ENCODE measurements at places on chromosomes 1 and 21.

GRCh38 chr21:44762221-44763049, 39.2 kb downstream of the UBE2G2 start:
- DNase-seq, result no peak

DNA sequence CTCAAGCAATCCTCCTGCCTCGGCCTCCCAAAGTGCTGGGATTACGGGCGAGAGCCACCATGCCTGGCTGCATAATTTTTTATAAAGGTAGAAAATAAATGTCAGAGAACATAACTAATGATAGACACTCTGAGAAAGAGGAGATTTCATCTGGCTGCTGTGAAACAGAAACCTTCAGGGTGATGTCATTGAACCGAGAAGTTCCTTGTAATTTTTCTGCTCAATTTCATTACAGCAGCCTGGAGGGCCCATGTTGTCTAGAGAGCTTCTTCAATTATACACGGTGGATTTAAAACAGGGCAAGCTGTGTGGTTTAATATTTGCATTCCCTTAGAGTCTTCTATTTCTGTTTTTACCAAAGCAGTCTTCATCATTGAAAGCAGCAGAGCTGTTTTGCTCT, 64.3 kb upstream of the MORC3 start:
- DNase-seq, result no peak

DNA sequence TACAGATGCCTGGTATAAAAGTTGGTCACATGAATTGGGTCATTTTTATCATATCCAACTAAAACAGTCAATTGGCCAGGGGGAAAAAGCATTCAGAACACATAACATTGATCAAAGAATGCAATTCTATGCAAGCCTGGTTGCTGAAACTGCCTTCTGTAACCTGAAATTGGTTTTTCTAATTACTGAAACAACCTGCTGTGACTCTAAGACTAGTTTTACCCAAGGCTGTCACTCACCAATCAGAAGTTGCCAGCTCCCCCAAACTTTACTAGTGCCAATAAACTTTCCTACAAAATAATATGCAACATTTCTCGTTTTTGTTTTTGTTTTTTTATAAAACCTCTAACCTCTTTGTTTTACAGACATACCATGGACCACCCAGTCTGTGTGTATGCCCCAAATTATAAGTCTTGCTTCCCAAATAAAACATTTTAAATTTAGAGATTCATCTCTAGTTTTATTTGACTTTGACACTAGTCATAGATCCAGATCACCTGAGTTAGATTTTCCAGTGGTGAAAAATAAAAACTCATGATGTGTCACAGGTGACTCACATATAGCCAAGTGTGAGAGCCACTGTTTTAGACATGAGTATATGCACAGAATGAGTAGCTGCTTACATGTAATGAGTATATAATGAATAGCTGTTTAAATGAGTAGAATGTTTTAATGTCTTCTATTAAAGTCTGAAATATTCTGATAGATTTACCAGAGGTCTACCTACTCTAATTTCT, 64.2 kb upstream of the CR2 start:
- no peak for DNase-seq

DNA sequence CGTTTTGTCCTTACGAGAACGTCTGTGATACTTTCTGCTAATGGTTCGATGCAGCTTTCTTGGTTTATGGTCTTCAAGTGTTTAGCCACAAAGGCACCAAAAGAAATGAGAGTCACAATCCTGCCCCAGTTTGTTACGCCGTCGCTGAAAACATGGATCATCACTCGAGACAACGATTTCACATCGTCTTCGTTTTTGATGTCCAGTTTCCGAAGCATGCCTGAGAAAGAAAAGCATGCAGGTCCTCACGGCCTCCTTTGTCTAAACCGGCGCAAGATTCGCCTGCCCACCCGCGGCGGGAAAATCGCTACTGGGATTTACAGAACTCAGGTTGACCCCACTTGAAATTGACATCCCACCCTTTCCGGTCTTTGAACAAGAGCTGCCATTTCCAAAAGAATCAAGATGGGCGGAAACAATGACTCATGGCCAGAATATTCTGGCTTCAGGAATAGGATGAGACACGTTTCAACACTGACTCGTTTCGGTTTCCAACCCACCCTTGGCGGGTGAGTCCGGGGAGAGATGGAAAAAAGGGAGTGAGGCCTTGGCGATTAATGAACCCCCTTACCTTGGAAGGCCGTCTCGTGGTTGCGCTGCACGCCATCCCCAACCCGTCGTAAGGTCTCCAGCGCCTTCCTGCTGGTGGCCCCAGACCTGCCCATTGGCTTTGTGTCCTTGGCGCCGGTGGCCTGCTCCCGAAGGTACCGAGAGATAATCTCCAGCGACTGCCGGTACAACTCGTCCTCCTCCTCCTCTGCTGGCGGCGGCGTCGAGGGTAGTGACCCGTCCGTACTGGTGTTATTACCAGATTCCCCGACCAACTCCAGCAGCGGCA, 919 bp downstream of the MCL1 start:
- peak; percentile 45 for DNase-seq

DNA sequence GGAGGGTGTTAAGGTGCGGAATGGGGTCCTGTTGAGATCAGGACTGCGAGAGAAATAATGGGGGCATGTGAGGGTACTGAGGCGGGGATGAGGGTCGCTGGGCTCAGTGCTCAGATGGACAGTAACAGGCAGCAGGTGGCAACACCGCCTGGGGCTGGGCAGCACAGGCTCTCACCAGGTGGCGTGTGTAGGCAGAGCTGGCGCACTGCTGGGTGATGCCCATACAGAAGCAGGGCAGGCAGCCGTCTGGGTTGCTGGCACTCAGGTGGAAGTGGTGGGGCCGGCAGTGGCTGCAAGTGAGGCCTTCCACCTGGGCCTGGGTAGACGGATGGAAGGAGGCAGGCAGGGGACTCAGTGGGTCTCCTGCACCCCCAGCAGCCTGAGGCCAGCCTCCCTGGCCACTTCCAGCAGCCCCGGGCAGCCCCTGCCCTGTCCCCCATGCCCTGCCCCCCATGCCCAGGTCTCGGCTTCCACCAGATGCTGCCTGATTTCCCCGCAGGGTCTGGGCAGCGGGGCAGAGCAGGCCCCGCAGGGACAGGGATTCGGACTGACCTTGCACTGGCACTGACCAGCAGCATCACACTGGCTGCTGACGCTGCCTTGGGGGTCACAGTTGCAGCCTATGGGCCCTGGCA, 60.5 kb downstream of the LDLRAD2 start:
- DNase-seq, result no peak

DNA sequence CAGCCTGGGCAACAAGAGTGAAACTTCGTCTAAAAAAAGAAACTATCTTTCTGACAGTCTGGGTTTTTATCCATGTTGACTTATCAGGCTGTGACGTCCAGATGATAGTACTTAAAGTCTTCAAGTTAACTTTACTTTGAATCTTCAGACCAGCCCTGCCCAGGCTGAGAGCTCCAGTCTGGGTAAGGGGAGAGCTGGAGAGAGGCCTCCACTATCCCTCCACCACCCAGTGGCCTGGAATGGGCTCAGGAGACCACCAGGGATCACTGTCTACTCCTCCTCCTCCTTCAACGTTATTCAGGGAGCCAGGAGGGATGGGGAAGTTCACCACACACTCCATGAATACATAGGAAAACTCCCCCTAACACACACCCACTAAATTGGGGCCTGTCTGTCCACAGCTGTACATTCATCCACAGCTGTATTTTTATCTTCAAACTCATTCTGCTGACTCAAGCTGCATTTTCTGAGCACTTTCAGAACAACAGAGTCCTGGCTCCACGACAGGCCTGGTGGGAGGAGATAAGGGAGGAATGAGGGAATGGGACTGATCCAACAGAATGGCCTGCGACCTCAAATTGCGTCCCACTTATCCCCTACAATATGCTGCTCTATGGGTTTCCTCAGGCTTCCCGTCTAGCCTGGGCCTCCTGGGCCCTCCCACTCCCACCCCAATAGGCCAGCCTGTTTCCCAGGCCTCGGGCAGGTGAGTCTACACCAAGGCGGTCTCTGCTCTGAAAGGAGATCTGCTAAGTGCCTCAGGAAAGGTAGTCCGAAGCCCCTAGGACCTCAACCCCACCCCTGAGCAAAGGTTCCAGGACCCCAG, 1.8 kb downstream of the SLC45A3 start:
- DNase-seq, result no peak

DNA sequence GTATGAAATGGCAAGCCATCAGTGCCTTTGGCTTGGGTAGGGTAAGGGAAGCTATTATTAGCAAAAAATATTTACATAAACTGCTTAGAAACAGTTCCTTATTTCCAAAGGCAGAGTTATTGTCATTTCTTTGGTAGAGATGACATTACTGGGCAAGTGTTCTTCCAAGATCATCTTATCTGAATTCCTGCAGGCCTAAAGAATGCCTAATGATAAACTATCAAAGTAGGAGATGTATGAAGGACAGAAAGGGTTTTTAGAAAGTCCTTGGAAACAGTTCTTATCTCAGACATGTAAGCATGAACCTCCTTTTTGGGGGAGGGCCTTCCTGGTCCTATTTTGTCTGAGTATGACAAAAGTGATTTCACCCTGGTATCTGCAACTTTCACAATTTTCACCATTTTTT, 5.1 kb upstream of the FRRS1 start:
- no peak for DNase-seq
